CD4-positive, alpha-beta T cell treated with Interleukin-6 at 100 ng/mL for 8 hours (primary cell): ENCODE measurements at places on chromosomes 13 and 19.

- no peak for DNase-seq
These were observed 13.9 kb downstream of the FCHO1 start for GRCh38 chr19:17765069-17765618.

- no peak for DNase-seq
These were observed 4.7 kb downstream of the IFT88 start for GRCh38 chr13:20571676-20572075.

- DNase-seq = no peak
These were observed 2.5 kb upstream of the FBXL3 start for GRCh38 chr13:77029436-77029835.

- no peak for DNase-seq
These were observed 9.0 kb downstream of the GCDH start for GRCh38 chr19:12899891-12900518.

DNA sequence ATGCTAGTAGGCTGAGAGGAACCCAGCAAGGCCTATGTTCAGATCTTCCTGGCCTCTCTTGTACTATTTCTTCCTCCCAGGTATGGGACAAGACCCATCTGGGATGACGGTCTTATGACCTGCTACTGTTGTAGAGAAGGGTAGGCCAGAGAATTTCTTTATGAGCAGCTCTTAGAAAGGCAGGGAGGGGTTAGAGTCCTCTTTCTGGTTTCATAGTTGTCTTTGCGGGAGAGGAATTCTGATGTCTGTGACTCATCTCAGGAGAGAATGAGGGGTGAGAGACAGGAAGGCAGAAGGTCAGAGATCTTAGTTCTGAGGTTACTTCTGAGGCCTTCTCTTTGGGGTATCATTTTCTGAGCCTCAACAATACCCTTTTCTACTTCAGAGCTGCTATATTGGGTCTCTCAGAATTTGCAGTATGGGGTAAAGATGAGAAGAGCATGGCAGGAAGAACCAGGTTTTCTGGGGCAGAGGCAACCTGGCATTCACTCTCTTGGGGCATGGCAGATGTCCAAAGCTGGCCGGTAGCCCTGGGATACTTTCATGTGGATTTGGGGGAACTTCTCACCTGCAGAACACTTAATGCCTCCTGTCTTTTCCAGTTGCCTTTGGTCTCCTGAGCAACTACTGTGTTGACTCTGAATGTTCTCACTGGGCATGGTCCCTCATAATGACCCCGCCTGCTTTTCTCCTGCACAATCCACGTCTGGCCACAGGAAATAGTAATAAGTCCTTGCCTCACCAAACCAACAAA is 154.4 kb downstream of the GGACT start:
- no peak for DNase-seq

DNA sequence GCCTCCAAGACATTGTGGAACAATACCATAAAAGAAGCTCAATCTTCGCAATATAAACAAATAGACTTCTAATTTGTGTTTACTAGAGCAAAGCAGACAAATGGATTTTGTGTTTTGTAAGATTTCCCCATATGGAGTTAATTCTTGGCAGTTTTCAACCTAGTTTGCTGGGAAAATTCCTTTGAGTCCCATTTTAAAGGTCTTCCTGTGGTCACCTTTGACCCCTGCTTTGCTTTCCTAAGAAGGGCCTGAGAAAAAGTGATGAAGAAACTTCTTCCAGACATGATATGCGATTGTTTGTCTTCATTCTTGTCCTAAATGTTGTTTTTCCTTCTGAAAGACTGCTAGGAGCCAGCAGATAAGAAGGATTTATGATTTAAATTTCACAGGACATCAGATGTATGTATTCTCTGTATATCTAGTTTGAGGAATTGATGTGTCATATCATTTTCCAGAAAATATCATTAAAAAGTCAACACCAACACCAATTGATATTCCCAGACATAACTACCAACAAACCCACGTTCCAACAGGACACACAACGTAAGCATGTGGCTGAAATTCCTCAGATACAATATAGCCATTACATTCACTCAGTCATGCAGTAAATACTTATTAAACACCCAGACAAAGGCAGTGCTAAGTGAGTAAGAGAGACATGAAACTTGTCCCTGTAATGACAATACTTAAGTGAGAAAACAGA is 276.4 kb downstream of the LHFPL6 start:
- DNase-seq = no peak

DNA sequence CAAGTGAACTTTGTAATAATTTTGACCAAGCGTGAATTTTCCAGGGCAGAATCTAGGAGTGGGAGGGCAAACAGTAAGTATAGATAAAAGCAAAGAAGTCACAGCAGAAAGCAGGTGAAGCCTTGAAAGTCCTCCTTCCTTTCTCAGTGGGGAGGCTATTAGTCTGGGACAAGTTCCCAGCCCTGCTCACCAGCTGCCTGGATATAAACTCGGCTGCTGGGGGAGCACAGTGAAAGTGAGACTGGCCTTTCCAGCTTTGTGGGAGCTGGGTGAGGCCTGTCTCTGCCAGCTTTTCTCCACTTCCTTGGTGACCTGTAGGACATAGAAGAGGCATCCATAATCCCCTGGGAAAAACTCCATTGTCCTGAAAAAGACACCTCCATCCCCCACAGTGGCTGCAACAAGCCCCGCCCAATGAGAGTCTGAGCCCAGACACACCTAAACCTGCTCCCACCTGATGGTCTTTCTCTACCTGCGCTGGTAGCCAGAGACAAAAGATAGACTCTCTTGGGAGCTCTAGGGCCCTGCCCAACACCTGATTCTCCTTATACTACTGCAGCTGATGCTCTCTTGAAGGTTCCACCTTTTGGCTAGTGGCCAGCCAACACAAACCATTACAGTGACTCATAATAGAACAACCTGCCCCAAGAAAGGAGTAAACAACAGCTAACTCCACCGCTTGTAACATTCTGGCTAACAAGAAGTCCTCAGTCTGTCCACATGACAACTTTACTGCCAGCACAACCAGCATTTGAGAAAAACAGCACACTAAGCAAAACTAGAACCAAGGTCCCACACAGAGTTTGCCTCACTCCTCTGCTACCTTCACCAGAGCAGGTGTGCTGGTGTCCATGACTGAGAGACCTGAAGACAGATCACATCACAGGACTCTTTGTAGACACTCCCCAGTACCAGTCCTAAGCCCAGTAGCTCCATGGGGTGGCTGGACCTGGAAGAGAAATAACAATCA is 252.2 kb upstream of the SLITRK6 start:
- no peak for DNase-seq

DNA sequence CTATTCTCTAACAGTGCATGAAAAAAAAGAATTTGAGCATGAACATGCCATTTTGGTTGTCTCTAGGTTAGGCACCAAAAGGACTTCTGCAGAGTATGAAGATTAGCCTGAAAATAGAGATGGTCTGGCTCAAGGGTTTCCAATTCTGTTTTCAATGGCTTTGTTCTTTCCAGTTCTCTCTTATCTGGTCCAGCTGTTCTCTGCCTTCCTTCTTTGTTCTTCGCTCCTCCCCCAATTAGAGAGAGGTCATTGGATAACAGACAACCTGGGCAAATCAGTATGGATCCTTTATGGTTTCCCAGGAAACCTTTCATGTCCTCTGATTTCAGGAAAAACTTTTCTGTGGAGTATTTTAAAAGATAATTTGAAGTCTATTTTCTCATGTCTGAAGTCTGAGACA is 623.4 kb downstream of the PCDH17 start:
- no peak for DNase-seq

- DNase-seq = no peak
These were observed 50.2 kb downstream of the ZNF146 start for GRCh38 chr19:36265064-36265463.

DNA sequence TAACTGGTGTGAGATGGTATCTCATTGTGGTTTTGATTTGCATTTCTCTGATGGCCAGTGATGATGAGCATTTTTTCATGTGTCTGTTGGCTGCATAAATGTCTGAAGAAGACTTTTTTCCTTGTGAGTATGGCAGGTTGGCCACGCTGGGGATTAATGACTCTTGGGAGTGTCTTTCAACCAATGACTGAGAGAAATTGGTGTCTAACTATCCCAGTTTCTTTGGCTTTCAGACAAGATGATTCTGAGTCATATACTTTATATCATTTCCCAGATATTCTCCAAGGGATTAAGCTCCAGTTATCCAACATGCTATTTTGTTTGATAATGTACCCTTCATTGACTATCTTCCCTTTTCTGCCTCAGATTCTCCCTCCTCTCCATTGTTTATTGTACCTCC is 35.5 kb upstream of the CSNK1A1L start:
- DNase-seq = no peak

DNA sequence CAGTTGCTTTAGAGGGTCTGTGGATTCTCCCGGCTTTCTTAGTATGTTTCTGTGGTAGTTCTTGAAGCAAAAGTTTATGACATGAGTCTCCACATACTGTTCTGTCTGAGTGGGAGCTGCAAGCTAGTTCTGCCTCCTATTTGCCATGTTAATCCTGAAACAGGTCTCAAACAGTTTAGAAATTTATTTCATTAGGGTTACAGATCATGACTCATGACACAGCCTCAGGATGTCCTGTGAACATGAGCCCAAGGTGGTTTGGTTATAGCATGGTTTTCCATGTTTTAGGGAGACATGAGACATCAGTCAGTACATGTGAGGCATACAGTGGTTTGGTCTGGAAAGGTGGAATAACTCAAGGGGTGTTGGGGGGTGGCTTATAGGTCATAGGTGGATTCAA is 77.5 kb downstream of the FNDC3A start:
- no peak for DNase-seq

- DNase-seq = no peak
These were observed 5.4 kb upstream of the MTRF1 start for GRCh38 chr13:41268764-41269163.

DNA sequence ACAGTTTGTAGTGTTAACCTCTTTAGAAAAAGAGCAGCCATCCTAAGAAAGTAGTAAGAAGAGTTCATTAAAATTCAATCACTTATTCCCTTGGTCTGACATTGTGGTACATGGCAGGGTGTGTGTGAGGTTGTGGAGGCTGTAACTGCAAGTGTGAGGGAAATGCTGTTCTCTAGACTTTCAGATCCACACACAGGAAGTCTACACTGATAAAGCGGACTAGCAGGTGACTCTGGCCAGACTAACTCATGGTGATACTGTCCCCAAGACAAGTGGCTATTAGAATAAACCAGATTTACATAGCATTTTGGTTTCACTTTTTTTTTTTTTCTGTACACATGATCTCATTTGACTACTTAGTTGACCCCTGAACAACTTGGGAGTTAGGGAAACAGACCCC is 10.0 kb downstream of the MTIF3 start:
- no peak for DNase-seq

DNA sequence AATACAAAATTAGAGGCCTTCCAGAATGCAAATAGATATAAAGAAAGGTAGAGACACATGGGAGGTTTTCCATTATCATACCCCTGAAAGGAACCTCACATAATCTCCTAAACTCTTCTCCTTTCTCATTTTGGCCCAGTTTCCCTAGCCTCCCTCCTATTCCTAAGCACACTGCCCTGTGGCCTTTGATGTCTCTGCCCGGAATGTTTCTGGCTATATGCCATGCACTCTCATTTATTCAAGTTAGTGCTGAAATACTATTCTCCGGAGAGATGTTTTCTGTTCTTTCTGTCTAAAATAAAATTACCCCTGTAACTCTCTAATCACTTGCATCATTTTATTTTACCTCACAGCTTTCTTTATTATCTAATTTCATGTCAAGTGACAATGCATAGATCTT is 1287.7 kb downstream of the SLITRK5 start:
- no peak for DNase-seq

DNA sequence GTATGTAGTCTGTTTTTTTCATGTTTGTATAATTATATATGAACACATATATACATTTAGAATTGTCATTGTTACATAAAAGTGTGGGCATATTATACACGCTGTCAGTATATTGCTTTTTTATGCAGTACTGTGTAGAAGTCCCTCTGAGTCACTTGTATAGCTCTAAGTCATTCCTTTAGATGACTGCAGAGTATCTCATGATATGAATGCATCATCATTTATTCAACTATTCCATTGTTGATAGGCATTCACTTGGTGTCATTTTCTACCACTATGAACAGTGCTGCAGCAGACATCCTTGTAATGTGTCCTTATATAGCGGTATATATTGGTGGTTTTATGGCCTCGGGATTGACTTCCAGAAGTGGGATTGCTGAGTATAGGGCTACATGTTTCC is 15.3 kb downstream of the RFXAP start:
- no peak for DNase-seq

DNA sequence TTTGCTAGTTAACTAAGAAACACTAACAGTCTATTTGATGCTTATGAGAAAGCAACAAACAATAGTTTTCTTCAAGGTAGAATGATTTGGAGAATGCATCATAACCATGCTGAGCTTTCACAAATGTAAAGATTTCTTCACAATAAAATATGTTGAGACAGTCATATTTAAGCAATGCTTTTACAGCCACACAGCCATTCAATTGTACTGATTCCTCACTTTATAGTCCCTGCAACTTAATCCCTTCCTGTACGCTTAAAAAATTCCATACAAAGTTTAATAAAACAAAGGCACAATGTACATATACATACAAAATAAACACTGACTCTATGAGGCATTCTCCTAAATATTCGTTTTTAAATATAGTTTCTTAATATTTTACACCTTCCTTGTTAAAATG is 4.7 kb upstream of the ACOD1 start:
- DNase-seq = no peak

DNA sequence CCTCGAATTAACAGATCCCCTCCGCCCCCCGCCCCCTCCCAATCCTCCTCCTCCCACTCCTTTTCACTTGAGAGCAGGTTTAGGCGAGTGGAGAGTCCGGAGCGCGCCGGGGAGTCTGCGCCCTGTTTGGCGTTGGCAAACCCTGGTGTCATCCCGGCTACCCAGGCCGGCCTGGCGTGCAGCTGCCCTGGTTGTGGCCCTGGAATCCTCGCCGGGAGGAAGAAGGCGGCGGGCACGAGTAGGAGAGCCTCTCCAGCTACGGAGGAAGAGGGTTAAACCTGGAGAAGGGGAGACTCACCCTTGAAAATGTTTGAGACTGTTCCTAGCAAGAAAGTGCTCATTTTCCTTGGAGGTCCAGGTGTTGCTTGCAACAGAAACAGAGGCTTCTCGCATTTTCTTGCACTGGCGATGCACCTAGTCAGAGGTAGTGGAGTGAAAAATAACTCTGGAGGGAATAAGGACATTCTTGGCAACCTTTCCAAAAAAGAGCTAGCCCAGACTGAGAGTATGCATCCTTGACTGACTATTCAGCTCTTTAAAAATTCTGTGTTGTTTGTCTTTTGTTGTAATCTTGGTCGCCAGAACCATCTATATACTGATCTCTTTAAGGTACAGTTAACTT is 1.3 kb upstream of the SOX21 start:
- DNase-seq = no peak

GRCh38 chr19:40549007-40549708 is 27.5 kb upstream of the SHKBP1 start:
- DNase-seq = peak; percentile 62

DNA sequence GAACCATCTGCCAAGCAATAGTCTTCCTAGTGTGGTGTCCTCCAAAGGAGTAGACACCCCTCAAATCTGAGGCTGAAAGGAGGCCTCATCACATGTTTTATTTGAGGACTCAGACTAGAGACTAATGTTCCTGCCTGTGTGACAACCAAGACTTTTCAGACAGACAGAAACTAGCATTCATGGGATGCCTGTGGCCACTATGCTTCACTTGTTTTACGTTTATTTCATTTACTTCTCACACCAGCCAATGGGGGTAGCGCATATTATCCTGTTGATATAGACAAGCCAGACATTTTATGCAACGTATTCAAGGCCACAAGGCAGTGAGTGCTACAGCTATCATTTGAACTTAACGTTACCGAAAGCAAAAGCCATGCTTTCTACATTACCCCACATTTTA is 391.7 kb upstream of the HTR2A start:
- DNase-seq = no peak

GRCh38 chr13:39768962-39769361 is 113.5 kb downstream of the COG6 start:
- DNase-seq = no peak

GRCh38 chr19:18073197-18073596 is 13.5 kb downstream of the IL12RB1 start:
- peak; percentile 17 for DNase-seq
